ENCODE measurements at places on chromosomes 3 and 15.

DNA sequence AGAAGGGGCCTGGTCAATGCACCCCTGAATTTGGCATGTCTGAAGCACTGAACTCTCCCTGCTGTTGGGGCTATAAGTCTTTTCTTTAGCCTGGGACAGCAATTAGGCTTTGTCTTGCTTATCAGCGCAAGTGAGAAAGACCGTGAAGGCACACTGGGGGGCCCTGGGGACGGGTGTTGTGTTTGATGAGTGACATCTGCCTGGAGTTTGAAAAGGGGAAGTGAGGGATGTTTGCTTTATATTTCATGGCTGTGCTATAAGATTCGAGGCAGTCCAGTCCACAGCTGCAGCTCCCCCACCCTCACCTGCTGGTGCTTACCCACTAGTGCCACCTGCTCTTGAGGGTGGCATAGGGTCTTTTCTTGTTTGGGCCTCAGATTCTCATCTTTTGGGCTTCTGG, 44.8 kb downstream of the CEMIP start:
- no peak for DNase-seq

- no peak for DNase-seq
Measured at GRCh38 chr3:128289534-128289933, 136.3 kb downstream of the EEFSEC start.

DNA sequence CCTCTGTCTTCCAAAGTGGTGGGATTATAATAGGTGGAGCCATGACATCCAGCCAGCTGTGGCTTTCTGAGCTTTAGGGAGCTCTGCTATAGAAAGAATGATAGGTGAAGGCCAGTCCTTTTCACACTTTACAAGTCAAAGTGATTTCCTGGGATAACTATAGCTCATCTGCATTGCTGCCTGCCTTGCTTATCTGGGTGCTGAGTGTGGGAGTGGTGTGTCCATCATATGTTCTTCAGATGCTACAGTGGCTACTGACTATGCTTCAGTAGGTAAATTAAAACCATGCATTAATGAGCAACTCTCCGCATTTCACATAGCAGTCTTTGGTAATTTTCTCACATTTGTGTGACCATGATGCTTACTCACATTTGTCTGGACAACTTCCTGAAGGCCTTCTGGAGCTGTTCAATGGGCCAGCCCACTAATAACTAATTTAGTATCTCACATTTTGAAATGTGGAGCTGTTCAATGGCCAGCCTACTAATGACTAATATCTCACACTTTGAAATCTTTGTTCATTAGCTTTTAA, 23.4 kb downstream of the RHOA start:
- DNase-seq = no peak

DNA sequence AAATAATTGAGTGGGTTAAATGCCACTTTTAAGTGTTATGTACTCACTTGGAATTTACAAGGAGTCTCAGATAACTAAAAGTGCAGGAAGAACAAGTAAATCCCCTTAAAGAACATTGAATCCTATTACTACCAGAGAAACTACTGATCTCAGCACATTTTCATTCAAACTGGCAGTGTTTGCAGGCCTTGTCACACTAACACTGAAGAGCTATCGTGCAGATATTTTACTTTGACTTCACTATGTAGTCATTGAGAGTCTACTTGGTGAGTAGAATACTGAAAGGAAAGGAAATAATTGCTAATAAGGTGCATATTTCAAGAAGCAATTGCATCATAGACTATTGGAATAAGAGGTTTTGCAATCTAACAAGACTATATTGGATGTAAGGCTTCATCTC, 721.4 kb upstream of the CBLB start:
- DNase-seq = no peak

DNA sequence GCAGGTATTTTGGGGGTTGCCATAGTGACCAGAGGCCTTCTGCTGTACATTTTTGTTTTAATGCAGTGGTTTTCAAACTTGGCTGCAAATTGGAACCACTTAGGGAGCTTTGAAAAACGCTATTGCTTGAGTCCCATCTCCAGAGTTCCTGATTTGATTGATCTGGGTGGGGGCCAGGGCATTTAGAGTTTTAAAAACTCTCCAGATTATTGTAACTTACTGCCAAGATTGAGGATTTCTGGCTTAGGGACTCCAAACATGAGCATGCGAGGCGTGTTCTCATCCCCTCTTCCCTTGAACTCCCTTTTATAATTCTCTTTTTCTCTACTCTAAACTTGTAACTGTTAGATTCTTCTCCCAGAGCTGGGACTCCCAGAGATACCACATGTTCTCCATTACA, 340.8 kb upstream of the SUCLG2 start:
- DNase-seq = no peak

DNA sequence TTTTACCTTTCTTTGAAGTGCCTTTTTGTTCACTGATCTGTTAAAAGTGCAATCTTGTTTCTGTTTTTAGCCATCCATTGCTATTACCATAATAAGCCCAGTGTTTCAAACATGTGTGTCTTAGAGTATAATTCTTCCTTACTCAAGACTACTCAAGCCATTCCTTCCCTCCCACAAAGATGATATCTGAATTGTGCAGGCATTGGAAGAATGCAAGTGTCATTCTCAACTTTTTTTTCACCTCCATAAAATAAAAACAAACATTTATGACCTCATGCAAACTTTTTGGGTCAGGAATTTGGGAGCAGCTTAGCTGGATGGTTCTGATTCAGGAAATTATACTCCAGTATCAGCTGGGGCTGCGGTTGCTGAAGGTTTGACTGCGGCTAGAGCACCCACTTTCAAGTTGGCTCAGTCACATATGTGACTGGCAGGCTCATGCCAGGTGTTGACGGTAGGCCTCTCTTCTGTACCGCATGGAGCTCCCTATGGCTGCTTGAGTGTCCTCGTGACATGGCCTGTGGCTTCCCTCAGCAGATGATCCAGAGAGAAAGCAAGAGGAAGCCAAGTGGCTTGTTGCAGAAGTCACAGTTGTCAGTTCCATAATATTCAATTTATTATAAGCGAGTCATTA, 490.8 kb downstream of the CNTN4 start:
- DNase-seq = no peak

DNA sequence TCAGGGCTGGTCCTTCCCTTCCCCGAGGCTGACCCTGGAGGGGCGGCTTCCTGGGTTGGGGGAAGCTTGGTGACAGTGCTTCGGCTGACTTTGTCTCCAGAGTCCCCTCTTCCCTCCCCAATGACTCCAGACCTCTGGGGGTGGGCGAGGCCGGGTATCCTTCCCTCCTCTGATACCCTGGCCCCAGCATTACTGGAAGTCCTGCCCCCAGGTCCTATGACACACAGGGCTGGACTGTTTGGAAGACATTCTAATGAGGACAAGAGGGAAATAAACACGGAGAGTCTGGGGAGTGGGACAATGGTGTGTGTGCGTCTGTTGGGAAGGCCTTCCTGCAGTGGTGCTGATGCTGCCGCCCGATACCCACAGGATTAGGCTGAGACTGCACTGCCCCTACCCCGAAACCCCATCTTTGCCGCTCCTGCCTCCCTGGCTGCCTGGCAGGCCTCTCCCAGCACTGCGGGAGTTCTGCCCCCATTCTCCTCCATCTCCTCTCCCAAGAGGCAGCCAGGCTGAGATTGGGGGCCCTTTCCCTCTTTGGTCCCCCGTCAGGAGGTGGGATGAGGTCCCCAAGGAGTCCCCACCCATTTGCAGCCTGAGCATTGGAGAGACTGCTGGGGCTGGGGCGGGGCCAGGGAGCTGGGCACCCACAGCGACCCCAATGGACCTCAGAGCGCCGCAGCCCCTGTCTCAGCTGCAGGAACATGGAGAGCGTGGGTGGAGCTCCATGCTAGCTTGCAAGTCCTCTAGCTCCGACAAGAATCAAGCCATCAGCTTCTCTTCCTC, 29.7 kb upstream of the FBLN2 start:
- no peak for DNase-seq

DNA sequence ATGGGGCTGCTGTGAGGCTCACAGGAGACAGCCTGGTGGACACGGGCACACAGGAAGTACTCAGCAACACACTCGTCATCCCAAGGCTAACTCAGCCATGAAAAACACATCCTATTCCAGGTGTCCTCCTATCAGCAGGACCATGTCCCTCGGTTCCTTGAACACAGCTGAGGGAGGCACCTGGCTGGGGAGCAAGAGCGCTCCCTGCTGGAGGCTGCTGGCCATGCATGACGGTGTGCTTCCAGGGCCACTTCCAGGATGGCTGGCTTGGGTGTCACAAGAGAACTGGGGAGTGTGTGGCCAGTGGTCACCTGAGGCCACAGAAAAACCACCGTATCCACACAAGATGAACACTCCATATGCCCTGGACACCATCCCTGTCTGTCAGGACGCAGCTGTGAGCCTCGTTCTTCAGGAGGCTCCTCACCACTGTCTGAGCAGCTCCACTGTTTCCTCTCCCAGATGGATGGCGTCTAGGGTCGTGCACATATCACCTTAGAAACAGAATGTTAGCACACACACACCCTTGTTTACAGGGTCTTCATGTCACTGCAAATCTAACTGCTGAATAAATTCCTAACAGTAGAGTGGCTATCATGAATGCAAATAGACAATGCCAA, 31.0 kb downstream of the POC1A start:
- DNase-seq = peak; percentile 58

DNA sequence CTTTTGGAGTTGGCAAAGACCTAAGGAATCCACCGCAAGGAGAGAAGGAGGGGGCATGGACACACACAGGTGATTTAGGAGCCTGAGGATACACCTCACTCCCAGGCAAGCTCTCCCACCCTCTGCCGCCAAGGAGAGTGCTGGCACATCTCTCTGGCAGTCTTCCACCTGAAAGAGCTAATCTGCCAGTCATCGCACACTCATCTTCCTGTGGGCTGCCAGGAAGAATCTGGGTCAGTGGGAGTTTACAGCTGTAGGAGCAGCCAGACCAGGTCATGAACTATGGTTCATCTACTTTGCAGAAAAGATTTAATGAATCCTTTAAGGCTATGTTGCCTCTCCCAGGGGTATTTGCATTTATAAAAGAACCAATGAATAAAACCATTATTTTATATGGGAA, 170.6 kb upstream of the TSC22D2 start:
- DNase-seq = no peak

DNA sequence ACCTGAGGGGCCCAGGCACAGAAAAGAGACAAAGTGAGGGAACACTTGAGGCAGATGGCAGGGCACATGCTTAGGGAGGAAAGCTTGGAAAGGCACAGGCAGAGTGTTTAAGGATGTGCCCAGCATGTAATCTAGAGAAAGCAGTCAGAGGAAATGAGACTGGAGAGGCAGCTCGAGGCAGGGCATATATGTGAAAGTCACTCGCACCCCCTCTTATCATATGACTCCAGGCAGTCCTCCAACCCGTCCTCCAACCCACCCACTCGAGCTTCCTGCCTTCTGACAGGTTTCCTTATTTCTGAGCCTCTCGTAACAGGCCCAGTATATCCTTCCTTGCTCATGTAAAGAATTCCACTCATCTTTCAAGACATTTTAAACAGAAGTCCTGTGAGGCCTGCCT, 294.0 kb downstream of the SOX2 start:
- no peak for DNase-seq

- no peak for DNase-seq
Measured at GRCh38 chr15:57324590-57324890, 51.8 kb upstream of the CGNL1 start.

DNA sequence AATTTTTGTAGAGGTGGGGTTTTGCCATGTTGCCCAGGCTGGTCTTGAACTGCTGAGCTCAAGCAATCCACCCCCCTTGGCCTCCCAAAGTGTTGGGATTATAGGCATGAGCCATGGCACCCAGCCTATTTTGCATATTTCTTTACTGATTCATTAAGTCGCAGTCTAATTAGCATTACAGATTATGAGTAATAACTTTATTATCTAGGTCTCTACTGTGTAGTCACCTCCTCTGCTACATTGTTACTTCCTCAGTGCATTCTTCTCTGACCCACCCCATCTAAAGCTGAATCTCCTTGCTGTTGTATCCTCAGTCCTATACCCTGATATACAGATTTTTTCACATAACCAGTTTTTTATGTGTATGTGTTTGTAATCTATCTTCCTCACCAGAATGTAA, 61.7 kb downstream of the TFDP2 start:
- DNase-seq = no peak

DNA sequence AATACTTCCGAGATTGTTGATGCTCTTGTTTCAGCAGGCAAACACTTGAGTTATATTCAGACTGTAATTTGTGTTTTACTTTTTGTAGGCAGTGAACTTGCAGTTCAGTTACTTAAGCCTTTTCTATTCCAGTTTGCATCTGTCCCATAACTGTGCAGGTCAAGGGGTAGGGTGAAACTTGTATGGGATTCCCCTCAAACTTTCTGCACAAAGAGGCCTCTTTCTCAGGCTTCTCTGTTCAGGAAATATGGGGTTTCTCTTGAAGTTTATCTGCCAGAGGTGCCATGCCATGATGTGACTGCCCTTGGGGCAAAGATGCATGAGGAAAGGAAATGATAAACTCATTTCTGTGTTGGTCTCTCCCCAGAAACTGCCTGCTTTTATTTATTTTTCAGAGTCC, 66.7 kb downstream of the SLC24A1 start:
- no peak for DNase-seq

GRCh38 chr3:157271283-157271882, 111.4 kb upstream of the CCNL1 start:
- no peak for DNase-seq

DNA sequence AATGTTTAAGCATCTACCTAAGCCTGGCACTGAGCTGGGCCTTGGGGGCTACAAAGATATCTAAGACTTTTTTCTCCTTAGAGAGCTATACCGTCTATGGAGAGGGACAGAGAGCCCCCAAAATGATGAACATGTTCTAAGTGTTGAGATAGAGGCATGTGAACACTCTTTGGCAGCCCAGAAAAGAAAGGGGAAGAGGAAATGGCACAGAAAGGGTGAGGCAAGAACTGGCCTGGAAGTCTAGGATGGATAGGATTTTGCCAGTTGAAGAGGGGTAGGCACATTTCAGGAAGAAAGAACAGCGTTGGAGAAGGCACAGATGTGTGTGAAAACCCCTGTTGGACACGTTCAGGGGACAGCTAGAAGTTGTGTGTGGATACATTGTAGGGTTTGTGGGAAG, 276.2 kb upstream of the LRRFIP2 start:
- no peak for DNase-seq

DNA sequence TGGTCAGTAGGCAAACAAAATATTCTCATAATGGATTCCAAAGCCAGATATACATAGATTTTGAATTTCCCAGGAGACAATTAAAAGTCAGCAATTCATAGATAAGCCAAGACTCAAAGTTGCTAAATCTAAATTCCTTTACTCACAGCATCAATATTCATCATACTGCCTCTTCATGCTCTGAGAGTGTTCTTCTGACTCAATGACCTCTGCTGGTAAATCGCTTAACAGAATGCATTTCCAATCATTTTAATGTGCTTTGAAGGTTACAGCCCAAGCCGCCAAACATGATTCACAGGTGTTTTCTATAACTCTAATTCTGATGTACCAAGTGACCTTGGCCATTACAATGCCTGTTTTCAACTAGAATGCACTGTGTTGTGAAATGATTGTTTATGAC, 24.2 kb upstream of the SLC4A7 start:
- no peak for DNase-seq

DNA sequence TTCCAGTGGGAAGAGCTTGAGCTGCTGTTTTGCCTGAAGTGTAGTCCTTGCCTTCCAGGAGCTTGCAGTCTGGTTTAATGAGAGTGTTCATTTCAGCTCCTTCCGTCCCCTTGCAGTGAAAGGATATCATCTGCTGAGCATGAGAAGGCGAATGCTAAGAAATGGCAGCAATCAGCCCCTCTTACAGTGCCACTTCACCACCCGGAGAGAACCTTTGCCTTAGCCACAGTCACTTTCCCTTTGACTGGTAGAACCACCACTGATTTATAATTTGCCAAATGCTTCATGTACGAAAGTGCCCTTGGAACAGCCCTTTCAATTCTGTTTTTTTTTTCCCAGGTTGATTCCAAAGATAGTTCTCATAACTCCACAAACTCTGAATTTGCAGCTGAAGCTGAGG, 11.5 kb downstream of the TATDN2 start:
- DNase-seq = no peak

Measured in stimulated activated CD4-positive, alpha-beta T cell treated with anti-CD3 and anti-CD28 coated beads, TNF-alpha, amount 100 ng/mL, for 48 hours (primary cell).